ENCODE measurements at places on chromosomes 2 and 18.

DNA sequence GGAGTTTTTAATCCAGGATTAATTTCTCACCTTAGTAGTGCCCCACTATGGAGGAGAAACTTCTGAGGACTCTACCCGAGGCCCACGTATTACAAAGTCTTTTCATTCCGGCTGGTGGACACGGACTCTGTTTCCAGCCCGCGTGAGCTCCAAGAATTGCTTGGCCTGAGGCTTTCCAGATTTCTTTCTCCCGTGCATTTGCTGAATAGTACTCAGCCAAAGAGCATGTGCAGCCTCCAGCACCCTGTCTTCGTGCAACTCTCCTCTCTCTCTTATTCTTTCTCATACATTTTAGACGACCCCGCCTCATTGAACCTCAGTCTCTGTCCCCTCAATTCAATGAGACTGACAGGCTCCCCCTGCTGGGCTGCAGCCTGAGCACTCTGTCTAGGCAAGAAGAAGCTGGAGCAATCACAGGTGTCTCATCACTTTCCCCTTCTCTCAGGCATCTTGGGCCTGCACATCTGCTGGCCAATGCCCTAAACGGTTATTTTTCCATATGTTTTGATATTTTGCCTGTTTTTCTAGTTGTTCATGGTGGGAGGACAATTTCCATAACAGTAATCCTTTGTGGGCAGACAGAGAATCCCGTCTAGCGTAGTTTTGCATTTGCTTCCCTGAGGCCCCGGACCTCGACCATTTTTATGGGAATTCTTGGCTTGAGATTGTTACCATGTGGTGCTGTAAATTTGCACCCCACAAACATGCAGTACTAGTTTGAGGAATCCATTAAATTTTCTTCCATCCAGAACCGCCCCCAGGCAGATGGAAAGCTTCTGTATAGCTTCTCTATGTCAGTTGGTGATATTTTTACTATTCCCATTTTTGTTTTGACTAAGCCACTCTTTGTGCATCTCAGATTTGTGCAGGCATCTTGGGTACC lies 50.1 kb upstream of the LPIN2 start:
- DNase-seq: peak; percentile 61

- no peak for DNase-seq
These were observed 140.3 kb downstream of the CYRIA start for GRCh38 chr2:16525265-16525887.

- no peak for DNase-seq
These were observed 36.5 kb downstream of the RRM2 start for GRCh38 chr2:10159086-10159485.

- DNase-seq: peak; percentile 97
These were observed 15.1 kb downstream of the C2orf74 start for GRCh38 chr2:61176755-61177726.

DNA sequence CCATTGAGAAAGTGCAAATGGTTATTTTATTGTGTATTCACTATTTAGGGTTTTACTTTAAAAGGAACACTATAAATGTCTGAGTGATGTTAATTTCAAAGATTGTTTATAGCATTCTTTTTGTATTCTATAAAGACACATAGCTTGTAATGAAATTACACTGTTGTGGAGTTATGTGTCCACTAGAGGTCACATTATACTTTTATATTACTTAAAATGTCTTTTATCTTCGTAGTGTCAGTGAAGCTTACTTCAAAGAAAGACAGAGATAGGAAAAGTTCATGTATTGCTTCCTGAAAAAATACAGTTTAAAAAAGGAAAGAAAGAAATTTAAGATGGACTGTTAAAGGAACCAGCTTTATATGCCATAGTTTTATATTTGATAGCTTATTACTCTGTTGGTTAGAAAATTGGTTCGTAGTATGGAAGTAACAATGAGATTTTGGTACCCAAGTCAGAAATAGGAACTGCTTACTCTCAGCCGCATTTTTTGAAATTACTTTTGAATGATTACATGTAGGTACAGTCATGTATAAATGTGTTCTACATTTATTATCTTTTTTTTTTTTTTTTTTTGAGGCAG lies 20.5 kb downstream of the APLF start:
- no peak for DNase-seq

DNA sequence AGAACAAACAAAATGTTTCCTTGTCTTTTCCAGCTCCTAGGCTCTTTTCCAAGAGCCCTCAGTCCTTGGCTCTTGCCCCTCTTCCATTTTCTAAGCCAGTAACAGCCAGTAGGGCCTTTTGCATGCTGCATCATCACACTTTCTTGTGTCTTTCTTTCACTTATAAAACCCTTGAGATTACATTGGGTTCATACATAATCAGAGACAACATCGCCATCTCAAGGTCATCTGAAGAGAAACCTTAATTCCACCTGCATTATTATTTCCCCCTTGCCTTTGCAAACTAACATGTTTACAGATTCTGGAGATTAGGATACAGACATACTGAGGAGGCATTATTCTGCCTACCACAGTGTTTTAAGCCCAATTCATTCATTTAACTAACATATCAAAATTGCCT lies 697.3 kb downstream of the TRIB2 start:
- no peak for DNase-seq

DNA sequence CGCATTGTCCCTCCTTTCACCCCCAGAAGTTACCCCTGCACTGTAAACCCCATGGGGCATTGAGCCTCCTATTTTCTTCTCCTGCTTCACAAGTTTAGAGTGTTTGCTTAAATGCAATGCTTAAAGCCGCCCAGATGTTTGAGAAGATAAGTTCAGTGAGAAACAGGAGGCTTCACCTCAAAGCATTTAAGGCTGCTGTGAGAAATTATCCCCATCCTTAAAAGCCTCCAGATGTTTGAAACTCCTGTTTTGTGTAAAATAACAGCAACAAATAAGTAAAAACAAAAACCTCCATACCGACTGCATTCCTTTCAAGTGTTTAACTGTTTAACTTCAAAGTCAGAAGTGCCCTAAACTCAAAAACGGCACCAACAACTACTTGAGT lies 81.8 kb downstream of the RTP5 start:
- DNase-seq: no peak

DNA sequence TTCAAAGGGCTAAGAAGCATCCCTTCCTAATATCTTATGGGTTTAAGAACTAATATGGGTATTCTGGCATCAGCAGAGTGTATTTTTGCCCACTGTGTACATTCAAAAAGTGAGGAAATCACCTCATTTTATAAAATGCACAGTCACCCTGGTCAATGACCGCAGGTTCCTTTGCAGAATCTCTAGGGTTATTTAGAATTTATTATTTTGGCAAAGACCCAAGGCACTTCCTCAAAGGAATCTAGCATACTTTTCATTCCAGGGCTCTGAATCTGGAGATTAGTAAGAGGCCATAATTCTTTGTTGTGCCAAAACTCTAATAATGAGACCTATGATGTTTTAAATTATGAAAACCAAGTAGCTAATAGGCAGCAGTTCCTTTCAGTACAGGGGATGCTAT lies 27.2 kb upstream of the CDH2 start:
- no peak for DNase-seq

- no peak for DNase-seq
These were observed 1.5 kb downstream of the RND3 start for GRCh38 chr2:150485871-150486538.

All from stimulated activated CD4-positive, alpha-beta T cell treated with anti-CD3 and anti-CD28 coated beads, Interleukin-1b, Interleukin-23, amount 100 ng/mL, for 4 hours (primary cell).